ENCODE measurements at places on chromosomes 1 and 21. TPM values are rescaled to one million over a fixed set of nuclear protein-coding genes. Genes with fewer than 3 reads are reported as not detected.
A peak's percentile ranks its signal among the peaks of the same experiment; 100 is the strongest.

DNA sequence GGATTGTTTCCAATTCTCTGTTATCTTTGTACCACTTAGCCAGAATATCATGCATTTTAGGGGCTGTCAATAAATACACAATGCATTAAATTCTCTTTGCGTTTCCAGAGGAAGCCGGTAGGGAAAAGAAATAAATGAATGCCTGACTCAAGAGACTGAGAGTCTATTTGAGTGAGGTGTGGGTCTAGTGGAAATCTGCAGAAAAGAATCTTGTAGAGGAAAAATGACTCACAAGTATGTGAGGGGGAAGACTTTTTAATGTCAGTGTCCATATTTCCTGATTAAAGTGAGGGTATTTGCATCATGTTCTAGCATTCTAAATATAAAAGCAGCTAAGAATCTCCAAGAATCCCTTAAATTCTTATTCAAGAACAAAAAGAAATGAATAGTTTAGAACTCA is 271.1 kb downstream of the PTPRC start:
- no peak for DNase-seq

DNA sequence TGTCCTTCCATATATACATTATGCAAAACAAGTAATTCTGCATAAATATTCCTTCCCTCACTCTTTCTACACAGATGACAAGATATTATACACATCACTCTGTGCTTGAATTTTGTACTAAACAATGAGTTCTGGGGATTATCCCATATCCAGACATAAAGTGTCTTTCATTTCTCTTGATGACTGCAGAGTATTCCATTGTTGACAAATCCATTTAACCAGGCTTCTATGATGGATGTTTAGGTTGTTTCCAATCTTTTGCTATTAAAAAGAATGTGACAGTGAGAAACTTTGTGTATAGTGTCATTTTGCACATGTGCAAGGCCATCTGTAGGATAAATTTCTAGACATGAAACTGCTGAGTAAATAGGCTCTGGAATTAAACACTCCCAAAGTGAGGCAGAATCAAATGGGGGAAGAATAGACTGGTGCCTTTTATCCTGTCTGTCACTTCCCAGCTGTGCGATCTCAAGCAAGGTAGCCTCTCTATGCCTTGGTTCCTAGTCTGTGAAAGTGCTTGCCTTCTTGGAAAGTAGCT is 29.9 kb upstream of the ATP2B4 start:
- no peak for DNase-seq

GRCh38 chr1:88371436-88372023 is 312.5 kb upstream of the PKN2 start:
- DNase-seq, result no peak

GRCh38 chr1:17117451-17118265 is 1.6 kb downstream of the PADI2 start:
- no peak for DNase-seq

DNA sequence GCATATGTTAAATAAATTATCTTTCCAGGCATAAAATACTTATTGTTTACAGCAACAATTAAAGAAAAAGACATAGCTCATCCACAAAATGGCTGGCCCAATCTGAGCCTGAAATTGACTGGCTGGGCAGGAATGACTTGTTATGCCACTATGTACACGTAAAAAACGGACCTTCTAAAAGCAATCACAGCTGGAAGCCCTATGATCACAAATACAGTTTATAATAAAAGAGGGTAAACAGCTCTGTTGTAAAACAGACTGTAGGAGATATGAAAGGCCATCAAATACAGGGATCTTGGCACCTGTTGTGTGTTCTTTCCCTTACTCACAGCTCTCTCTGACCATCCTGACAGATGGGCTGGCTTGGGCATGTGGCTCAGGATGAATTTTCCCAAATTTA is 70.5 kb upstream of the DMRTA2 start:
- no peak for DNase-seq

Gene CLEC20A
- not detected for total RNA-seq

GRCh38 chr1:111990878-111991718 is 1.6 kb upstream of the KCND3 start:
- DNase-seq, result peak; percentile 39

GRCh38 chr1:245301921-245302320 is 147.1 kb downstream of the KIF26B start:
- DNase-seq, result peak; percentile 42

DNA sequence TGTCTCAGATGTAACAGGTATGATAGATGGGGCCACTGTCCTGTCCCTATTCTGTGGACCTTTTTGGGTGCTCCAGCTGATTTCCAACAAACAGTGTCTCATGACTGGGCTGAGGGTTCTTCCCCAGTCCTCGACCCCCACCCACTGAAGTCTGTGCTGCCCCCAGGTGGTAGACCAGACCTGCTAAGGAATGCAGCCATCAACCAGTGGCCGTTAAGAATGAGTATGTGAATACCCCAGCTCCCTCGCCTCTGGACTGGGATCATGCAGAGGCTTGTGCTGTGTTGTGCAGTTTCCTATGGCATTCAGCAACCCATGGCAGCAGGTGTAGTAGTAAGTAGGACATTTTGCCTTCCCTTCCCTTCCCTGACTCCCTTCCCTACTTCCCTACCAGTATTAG is 183.1 kb upstream of the KAZN start:
- DNase-seq, result no peak

Gene SPATA45
- total RNA-seq, result not detected

DNA sequence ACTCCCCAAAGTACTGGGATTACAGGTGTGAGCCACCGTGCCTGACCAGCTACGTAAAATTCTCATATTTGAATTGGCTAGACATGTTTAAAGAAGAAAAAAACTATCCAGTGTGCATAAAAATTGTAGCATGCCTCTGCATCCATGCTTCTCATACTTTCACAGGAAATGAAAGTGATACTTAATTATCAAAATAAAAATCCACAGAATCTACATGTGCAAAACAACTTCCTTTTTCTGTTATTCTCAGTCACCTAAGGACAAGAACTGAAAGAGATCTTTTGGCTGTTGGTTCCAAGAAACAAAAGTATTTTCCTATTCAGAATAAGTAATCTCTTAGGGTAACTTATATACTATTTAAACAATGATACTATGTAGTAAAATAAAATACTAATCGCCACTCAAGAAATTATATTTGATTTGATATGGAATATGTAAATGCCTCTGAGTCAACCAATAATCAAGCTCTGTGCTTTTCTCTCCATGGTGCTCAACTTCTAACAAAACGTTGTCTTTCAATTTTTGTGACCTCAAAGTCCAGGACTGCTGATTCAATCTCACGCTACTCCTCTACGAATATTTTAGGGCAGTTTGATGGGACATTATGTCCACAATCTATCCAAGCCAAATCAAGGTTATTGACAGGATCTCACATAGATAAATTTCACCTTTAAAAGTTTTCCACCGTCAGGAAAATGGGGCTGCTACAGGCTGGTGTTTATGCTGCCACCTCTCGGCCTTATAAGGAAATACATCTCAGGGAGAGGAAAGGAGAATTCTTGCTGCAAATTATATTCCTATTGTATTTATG is 102.7 kb downstream of the ZNF281 start:
- peak; percentile 70 for DNase-seq

DNA sequence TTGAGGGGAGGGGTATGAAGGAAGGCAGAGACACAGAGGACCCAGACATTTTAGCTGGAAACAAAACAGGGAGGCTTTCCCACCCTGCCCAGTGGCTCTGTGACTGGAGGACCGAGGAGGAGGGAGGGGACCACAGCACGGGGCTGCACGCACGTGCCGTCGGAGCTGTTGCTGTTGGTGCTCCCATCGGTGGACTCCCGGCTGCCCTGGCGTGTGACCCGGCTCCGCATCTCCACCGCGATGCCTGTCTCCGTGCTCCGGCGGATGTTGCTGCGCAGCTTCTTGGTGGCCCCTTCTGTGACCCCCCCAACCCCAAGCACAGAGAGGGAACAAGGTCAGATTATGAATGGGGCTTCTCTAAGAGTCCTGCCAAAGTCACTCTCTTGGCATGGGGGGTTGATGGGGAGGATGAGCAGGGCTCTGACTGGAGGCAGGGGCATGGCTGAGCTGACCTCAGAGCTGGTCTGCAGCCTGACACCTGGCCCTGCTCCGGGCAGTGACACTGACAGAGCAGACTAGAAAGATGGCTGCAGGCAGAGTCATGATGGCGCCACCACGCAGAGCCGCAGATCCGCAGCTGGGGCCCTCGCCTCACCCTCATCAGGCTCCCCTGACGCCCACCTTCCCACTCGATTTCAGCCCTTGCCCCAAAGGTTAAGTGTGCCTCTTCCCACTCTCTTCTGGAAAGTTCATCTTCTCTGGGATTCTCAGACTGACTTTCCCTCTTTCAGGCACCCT is 29.6 kb downstream of the RIMS3 start:
- no peak for DNase-seq

DNA sequence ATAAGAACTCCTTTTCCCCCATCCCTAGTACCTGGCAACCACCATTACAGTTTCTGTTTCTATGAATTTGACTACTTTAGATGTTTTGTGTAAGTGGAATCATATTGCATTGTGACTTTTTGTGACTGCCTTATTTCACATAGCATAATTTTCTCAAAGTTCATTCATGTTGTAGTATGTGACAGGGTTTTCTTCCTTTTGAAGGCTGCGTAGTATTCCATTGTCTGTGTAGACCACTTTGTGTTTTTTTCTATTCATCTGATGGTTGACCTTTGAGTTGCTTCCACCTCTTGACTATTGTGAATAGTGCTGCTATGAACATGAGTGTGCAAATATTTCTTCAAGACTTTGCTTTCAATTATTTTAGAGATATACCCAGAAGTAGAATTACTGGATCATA is 225.8 kb upstream of the L1TD1 start:
- no peak for DNase-seq

DNA sequence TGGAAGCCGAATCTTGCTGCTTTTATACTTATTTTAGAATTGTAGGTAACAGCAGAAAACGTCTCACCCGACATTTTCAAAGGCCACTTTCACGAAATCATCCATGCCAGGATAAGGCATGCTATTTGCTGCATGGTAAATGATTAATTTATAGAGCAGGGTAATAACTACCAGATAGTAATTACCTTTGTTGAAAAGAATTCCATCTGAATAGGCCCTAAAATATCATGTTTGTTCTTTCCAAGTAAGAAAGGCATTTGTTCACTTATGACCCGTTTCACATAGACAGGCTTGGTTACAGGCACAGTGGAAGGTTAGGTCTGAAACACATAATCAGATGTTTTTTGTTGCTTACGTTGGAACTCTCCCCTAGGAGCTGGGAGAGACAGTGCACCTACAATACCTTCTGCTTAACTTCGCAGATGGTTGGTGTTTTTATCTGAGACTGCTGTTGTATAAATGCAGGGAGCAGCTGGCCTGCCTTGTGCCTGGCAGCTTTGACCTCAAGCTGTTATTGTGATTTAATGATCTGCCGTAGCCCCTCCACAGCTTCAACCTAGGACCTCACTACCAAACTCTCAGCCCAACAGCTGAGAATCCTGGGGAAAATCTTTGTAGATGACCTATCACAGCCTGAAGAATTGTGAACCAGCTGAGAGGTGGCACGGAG is 1.6 kb downstream of the SLC44A3 start:
- DNase-seq, result no peak

Measured in lung microvascular endothelial cell (primary cell).